ENCODE measurements at places on chromosomes 7 and 10. TPM values are rescaled to one million over a fixed set of nuclear protein-coding genes. Genes with fewer than 3 reads are reported as not detected.

Gene C10orf62
- not detected for total RNA-seq

Gene GNG11
- 4.5 TPM for total RNA-seq

Gene C10orf53
- total RNA-seq = not detected

Gene SPDYE9
- total RNA-seq = not detected

Gene MUC12
- not detected for total RNA-seq

Gene MKX
- 0.94 TPM for total RNA-seq

Gene PPP1R9A
- 115 TPM for total RNA-seq

Gene NFKB2
- total RNA-seq = 2.2 TPM

Gene MINPP1
- total RNA-seq = 25.1 TPM

Gene UCMA
- not detected for total RNA-seq

Gene CCDC146
- 15.4 TPM for total RNA-seq

Gene CYP2C9
- not detected for total RNA-seq

All from occipital lobe (tissue), 3 donors.